ENCODE measurements at places on chromosomes 7 and 10.

GRCh38 chr10:1281405-1281782 is 225.2 kb downstream of the WDR37 start:
- DNase-seq = no peak

GRCh38 chr10:61751599-61751998 is 88.9 kb downstream of the CABCOCO1 start:
- no peak for DNase-seq

DNA sequence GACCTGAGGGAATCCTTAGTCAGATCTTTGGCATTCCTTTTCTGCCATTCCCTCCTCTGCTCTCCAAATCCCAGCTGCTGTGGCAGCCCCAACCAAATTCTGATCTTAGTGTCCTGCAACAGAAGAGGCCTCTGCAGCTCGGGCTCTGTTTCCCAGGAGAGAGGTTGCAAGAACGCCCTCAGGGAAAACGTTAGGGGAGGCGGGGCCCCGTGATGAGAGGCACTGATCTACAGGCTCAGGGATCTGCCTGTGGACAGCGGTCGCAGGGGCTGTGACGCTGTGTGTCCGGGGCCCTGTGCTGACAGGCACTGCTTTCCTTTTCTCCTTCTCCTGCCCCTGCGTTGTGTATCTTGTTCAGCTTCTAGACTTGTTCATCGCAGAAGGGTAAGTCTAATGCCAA is 57.3 kb upstream of the DPYSL4 start:
- no peak for DNase-seq

DNA sequence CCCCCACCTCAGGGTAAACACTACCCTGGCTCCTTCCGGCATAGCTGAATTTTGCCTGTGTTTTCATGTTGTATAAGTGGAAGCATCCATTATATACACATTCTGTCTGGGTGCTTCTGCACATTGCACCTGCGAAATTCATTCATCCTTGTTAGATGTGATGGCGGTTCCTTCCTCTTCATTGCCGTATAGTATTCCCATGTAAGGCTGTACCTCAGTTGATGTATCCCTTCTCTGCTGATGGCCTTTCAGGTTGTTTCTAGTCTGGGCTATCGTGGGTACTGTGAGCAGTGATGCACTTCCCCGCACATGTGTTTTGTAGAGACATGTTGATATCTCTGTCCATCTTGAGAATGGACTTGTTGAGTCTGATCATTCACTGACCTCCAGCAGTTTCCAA is 28.9 kb downstream of the ELFN1 start:
- no peak for DNase-seq
